ENCODE measurements at places on chromosomes 5 and 9. TPM values are rescaled to one million over a fixed set of nuclear protein-coding genes. Genes with fewer than 3 reads are reported as not detected.

The DNAH5 gene
- 13.8 TPM for total RNA-seq

The ZNF300 gene
- 2.0 TPM for total RNA-seq

The PRR16 gene
- 0.95 TPM for total RNA-seq

The OR1J2 gene
- not detected for total RNA-seq

DNA sequence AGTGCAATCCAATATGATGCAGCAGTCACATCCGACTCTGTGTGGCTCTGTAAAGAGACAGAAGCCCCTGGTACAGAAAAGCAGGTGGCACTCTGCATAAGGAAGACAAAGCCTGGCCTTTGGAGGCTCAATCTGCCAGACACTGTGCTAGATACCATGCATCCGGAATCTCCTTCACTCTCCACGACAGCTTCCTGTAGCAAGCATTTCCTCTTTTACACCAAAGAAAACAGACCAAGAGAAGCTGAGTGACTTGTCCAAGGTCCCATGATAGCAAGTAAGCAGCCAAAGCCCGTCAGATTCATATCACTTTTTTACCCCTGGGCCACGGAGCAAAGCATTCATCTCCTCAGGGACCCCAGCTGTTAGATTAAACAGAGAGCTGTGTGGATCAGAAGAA is 64.2 kb upstream of the SMIM23 start:
- DNase-seq, result no peak

DNA sequence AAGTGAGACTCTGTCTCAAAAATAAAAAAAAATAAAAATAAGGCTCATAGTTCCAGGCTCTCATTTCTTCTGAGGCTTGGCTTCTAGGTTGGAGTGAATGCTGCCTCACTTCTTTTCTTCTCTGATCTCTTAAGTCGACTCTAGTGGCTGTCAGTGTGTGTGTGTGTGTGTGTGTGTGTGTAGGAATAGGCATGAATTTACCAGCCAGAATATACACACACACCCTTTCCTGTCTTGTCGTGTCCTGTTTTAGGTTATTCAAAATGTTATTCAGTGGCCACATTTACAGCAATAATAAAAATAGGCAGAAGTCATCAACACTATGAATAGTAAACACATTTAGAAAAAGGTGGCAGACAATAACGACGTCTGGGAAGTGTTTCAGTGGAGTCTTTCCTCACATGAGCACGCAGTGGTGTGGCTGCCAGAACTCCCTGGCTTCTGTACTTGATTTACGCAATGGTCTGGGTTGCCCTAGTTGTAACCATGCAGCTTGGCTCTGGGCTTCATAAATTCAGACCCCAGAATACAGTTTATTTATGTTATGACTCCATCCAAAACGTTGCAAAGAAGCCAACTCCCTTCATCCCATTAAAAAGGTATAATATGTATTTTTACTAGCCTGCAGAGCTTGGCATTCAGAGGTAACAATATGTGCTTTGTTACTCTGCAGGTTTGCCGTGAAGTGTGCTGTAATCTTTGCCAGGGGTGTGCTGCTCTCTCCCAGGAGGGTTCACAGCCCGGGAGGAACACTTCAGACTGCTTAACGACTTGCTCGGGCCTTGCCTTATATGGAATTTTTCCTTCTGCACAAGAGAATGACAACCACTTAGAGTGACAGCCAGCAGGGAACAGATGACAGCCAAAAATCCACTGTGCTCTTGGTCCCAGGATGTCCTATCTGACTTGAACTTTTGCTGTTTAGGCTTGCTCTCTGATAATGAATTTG is 34.4 kb upstream of the PALM2AKAP2 start:
- peak; percentile 67 for DNase-seq

DNA sequence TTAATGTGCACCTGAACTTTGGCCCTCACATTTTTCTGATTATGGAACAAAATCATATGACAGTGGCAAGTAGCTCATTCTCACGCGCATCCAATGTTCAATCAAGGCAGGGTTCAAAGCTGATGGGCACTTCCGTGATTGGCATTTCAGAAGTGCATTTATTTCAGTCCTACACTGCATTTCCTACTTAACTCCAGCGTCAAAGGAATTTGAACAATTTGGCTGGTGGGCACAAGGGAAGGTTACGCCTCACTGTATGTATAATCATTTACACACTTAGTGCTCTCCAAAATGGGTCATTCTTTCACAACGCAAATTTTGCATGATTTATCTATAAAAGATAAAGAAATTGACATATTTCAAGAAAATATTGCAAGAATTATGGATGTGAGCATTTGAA is 167.9 kb upstream of the VLDLR start:
- DNase-seq, result no peak

DNA sequence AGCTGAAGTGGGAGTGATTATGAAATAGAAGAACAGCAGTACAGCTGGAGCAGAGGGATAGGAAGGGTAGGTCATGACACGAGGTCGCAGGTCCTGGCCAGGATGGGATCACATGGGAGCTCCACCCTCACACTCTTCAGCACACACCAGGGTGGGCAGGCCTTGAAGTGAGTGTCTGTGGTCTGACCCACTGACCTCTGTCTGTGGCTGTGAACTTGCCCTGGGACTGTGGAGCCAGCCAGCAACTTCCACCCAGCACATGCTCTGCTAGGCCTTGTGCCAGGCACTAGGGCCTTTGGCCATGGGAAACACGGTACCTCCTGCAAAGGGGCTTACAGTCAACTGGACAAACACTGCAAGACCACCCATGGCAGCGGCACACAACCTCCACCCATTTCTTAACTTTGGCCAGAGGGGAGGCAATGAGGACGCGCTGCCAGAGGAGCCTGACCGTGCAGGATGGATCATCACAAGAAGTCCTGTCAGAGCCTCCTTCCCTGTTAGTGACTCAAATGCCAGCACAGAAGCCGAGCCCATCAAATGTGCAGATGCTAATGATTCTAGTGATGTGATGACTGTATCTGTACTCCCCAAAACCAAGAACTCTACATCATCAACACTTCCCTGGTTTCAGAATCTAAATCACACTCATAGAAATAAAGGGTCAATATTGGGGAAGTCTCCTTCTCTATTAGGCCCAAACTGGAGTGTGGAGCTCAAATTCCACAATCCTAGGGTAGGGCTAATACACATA is 113.6 kb downstream of the DPYSL3 start:
- peak; percentile 62 for DNase-seq

DNA sequence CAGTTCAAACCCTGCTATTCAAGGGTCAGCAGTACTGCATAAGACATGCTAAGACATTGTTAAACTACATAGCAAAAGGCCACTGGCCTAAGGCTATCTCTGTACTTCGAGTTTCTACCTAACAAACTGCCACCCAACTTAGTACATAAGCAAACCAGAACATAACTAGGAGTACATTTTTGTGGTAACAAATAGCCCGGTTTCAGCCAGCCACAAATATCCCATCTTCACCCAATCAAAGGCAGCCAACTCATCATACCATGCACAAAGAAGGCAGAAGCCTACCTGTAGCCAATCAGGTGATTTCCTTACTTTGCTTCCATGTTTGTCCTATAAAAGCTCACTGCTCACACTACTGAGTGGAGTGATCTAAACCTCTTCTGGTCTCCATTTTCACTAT is 201.4 kb downstream of the SMARCA2 start:
- no peak for DNase-seq

GRCh38 chr5:176712546-176713304 is 65.4 kb downstream of the TSPAN17 start:
- no peak for DNase-seq

GRCh38 chr5:158560170-158560569 is 539.5 kb downstream of the EBF1 start:
- DNase-seq, result no peak

DNA sequence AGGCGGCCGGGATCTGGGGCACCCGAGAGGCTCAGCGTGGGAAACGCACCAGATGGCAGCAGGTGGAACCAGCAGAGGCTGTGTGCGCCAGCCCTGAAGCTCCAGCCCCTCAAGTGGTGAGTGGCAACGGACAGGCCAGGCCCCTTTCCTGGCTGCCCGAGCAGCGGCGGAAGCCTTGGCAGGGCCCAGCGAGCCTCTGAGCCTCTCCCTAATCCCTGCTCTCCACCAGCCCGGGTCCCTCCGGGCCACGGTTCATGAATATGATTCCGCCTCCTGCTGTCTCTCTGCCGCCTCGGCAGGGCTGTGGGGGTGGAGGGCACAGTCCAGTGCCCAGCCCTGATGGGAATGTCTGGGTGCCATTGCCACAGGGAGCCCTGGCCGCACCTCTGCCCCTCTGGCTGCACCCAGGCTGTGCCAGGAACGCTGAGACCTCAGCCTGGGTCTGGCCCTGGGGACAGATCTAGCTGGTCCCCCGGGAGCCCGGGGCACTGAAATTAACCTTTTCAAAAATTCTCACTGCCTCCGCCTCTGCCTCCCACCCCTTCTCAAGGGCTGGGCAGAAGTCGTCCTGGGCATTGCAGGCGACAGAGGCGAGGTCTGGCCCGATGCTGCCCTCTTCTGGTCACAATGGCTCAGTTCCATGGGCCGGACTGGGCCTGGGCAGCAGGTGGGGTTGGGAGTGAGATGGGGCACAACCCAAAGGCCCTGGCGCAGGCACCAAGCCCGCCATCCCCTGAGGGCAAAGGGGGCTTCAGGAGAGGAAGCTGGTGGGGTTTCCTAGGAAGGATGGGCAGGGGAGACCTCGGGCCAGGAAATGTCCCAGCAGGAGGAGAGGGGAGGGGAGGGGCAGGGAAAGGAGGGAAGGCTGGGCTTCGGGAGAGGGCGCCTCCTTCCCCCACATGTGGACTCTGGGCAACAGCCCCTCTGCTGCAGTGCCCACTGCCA is 20.3 kb downstream of the CCDC187 start:
- DNase-seq, result peak; percentile 82

DNA sequence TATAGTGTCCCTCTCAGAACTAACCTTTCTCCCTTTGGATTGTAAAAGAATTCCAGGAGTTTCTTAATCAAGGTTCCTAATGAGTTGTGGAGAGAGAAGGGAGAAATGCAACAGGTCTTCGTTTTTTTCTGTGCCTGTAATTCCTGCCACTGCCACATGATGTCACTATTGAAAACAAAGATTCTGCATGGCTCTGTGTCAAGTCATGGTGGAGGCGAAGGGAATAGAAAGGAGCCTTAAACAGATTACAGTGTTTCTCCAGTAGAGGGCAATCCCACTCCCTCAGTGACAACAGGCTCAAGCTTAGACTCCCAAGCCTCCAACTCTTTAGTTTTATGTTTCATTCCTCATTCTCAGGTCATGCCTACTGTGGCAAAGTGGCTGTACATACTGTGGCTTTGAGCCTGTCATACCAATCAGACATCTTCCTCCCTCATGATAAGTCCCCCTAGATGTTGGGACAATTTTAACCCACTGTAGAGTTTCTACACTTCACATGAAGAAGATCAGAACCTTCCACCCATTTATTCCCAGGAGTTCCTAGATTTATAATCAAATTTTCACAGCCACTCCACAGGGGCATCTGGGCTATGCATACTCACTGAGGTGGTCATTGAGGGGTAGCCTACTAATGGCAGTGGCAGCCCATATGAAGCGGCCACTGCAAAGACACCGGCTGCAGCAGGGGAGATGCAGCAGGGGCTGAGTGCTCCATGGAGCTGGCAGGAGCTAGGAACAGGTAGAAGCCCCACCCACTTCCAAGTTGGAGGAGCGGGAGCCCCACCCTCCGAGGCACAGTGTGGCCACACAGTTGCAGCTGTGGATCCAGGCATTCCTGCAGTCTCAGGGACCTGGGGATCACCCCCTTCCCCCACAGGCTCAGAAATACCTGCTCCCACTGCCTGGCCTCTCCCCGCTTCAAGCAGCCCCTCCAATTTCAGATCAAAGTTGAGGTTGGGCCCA is 97.4 kb upstream of the TRIM32 start:
- DNase-seq, result no peak

DNA sequence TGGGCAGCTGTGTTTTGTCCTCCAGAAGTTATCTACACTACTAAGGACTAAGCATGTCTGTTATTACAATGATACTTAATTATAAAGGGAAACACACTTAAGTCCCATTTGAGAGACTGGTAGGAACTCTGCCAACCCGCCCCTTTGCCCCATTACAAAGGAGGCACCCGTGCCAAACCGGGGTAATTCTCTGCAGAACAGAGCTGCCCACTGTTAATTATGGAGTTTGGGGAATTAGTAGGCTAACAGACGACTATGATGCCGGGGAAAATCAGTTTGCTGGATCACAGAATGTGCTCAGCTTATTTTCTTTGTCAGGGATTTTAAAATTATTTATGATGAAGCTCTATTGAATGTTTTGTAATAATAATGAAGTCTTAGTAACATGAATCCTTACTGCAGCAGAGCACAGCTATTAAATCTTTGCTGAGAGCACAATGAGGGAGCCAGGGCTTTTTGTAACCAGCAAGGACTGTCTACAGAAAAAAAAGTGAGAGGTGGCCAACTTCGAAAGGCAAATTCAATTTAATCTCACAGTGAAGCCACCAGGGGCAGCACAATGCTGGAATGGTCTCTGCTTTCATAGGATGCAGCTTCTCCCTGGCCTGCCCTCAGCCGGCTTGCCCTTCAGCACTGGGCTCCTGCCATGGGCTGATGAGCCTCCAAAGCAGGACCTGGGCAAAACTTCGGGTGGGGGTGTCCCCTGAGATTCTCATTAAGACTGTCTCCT is 134.5 kb downstream of the GNAQ start:
- DNase-seq, result no peak

GRCh38 chr5:82523633-82524032 is 245.5 kb upstream of the RPS23 start:
- DNase-seq, result no peak

- DNase-seq, result no peak
Measured at GRCh38 chr5:124909734-124910133, 163.3 kb upstream of the ZNF608 start.

GRCh38 chr9:17906176-17906840 is 327.4 kb downstream of the SH3GL2 start:
- peak; percentile 35 for DNase-seq

DNA sequence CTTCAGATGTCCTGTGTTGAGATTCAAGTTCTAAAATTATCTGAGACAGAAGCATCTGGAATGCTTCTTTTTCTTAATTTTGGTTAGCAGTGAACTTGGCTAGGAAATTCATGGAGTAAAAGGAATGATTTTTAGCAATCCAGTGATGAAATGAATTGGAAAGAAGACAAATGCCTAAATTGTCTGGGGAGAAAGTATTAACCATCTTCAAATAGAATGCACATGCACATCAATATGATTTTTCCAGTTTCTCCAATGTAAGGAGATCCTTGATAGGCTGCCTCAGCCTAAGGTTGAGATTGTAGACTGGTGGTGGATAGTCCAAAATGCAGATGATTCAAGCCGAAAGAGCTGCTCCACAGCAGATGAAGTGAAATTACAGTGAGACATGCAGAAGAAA is 106.7 kb downstream of the PCSK5 start:
- no peak for DNase-seq

DNA sequence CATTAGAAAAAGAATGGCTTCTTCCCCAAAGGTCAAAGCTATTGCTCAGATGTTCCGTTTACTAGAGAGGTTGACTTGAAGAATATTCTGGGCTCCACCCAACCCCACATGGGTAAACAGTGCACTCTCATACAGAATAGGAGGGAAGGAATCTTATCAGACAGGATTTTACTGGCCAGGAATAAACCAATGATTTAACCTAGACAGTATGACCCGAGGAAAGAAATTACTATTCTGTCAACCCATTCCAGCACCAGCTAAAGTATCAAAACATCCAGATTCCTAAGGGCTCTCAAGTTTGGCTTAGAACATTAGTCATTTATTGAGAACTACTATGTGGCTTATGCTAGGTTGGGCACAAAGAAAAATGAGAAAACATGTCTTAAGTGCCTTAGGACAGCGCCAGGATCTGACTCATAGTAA is 493.6 kb upstream of the KLF4 start:
- no peak for DNase-seq

Data from lower lobe of right lung (tissue), 2 donors.